ENCODE measurements at places on chromosomes 11 and 22. TPM values are rescaled to one million over a fixed set of nuclear protein-coding genes. Genes with fewer than 3 reads are reported as not detected.
A peak's percentile ranks its signal among the peaks of the same experiment; 100 is the strongest.

Gene MAML2
- 28.0 TPM for total RNA-seq

Gene GPR83
- total RNA-seq = not detected

Gene AP5B1
- total RNA-seq = 19.0 TPM

Gene C11orf91
- 0.75 TPM for total RNA-seq

Gene SYCE3
- total RNA-seq = not detected

Gene CHRNA10
- 1.1 TPM for total RNA-seq

Gene PNPLA3
- total RNA-seq = 3.0 TPM

Gene B3GAT3
- 41.4 TPM for total RNA-seq

Gene SCGB2A2
- not detected for total RNA-seq

Gene SEC14L6
- 0.78 TPM for total RNA-seq

GRCh38 chr11:122398167-122398566 is 257.4 kb upstream of the UBASH3B start:
- DNase-seq = no peak
- no peaks in the 10 kb centered on the region for H3K36me3 ChIP-seq
- H3K4me1 ChIP-seq = no peaks in the 10 kb centered on the region
- no peak overlapping the region for H3K4me3 ChIP-seq
- peaks cover 7% of the 10 kb centered on the region for H3K27me3 ChIP-seq

GRCh38 chr11:46389450-46390330 is 1.9 kb downstream of the CHRM4 start:
- peaks cover 25% of the 10 kb centered on the region for H3K4me1 ChIP-seq
- H3K36me3 ChIP-seq = no peaks in the 10 kb centered on the region
- H3K27me3 ChIP-seq = peaks cover 36% of the 10 kb centered on the region
- peak; percentile 90 for DNase-seq
- H3K4me3 ChIP-seq = peak overlapping the region; percentile 66

DNA sequence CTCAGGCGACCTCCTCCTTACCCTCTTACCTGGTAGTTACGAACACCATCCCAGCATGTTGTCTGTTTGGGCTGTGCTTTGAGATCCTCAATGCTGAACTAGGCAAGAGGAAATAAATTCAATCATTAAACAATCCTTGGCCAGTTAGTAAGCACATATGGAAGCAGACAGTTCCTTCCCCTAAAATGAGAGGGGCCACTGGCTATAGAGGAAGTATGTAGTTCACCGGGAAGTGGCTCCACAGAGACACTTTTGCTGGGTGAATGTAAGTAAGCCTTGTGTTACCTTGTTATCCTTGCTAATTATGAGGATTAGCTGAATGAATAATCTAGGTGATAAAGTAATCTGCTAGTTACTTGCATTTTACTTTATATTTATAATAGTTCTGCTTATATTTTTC is 2.9 kb downstream of the THYN1 start:
- no peak for DNase-seq
- H3K36me3 ChIP-seq = peaks cover 25% of the 10 kb centered on the region
- no peaks in the 10 kb centered on the region for H3K27me3 ChIP-seq
- H3K4me3 ChIP-seq = no peak overlapping the region
- peaks cover 20% of the 10 kb centered on the region for H3K4me1 ChIP-seq

- H3K4me3 ChIP-seq = no peak overlapping the region
- H3K27me3 ChIP-seq = no peaks in the 10 kb centered on the region
- H3K36me3 ChIP-seq = peaks cover 10% of the 10 kb centered on the region
- no peak for DNase-seq
Measured at GRCh38 chr11:12859872-12860657, 149.1 kb upstream of the RASSF10 start.

DNA sequence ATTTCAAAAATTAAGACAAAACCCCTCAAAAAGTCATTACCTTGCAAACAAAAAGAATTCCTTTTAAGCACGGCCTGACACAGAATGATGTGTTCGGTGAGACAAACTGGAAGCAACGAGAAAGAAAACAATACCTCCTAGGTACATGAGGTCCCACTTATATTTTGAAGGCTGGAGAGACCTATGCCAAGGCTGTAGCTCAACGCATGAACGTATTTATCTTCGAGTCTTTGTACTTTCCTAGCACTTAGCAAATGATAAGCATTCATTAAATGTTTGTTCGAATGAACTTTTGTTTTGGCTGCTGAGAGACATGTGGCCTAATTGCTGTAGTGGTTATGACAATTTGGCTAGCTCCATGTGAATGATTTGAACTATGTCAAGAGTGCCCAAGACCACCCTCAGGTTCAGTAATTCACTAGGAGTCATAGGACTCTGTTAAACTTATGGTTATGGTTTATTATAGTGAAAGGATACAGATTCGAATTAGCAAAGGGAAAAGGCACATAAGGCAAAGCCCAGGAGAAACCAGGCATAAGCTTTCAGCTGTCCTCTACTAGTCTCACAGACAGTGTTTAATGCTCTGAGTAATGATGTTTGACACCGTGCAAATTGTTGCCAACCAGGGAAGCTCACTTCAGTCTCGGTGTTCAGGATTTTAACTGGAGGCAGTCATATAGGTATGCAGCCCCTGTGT is 26.0 kb upstream of the HORMAD2 start:
- H3K4me3 ChIP-seq = no peak overlapping the region
- no peak for DNase-seq
- H3K27me3 ChIP-seq = peaks cover 15% of the 10 kb centered on the region

- DNase-seq = no peak
- H3K27ac ChIP-seq = no peak overlapping the region
- no peaks in the 10 kb centered on the region for H3K4me1 ChIP-seq
- no peaks in the 10 kb centered on the region for H3K36me3 ChIP-seq
Measured at GRCh38 chr11:17457396-17458173, 19.1 kb downstream of the ABCC8 start.

- H3K4me1 ChIP-seq = no peaks in the 10 kb centered on the region
- H3K4me3 ChIP-seq = no peak overlapping the region
- peaks cover 20% of the 10 kb centered on the region for H3K27me3 ChIP-seq
- DNase-seq = no peak
- H3K36me3 ChIP-seq = no peaks in the 10 kb centered on the region
Measured at GRCh38 chr11:57202281-57202680, 20.5 kb downstream of the LRRC55 start.

DNA sequence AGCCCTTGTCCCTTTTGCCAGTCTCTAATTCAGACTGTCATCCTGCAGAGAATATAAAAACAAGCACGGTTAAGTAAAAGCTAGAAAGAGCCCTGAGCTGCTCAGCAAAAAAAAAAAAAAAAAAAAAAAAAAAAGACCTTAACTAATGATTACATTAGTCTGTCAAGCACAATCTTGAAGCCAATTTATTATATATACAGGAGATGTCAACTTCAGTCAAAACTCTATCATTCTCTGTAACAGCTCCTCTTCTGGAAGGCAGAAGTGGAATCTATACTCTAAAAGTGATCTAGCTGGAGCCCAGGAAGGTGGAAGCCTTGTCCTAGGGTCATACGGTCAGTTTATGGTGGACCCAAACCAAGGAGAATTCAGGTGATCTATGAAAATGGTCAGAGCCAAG is 55.2 kb upstream of the UBASH3B start:
- peaks cover 1% of the 10 kb centered on the region for H3K4me1 ChIP-seq
- no peak overlapping the region for H3K27ac ChIP-seq
- no peaks in the 10 kb centered on the region for H3K36me3 ChIP-seq
- no peak for DNase-seq

- peaks cover 23% of the 10 kb centered on the region for H3K4me1 ChIP-seq
- no peak overlapping the region for H3K27ac ChIP-seq
- H3K4me3 ChIP-seq = no peak overlapping the region
- no peaks in the 10 kb centered on the region for H3K36me3 ChIP-seq
- H3K27me3 ChIP-seq = no peaks in the 10 kb centered on the region
- no peak for DNase-seq
Measured at GRCh38 chr11:91244912-91245311, 979.7 kb upstream of the FAT3 start.

- peaks cover 5% of the 10 kb centered on the region for H3K27me3 ChIP-seq
- H3K36me3 ChIP-seq = no peaks in the 10 kb centered on the region
- H3K4me3 ChIP-seq = no peak overlapping the region
- peak; percentile 68 for DNase-seq
- no peak overlapping the region for H3K27ac ChIP-seq
Measured at GRCh38 chr11:125950696-125951651, 5.1 kb downstream of the VSIG10L2 start.

DNA sequence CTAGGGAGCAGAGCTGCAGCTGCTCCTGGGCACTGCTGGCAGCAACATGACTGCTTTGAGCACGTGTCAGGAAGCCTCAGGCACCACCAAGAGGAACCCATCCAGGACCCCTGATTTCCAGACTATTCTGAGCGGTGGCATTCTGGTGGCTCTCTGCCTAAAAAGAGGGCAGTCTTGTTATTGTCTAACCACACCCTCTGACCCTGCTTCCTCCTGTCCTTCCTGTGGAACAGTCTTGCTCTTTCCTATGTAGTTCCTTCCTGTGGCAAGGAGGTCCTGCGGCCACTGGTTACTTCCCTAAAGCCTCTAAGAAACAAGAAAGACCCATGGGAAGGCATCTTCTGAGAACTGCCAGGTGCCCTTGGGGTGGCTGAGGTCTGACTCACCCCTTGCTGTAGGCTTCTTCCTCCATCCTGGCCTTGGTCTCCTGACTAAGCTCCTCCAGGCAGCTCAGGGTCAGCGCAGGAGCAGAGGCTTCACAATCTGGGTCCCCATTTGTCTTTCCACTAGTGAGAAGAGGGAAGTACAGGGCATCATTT is 13.1 kb upstream of the LYVE1 start:
- H3K27ac ChIP-seq = no peak overlapping the region
- peaks cover 29% of the 10 kb centered on the region for H3K4me1 ChIP-seq
- peaks cover 26% of the 10 kb centered on the region for H3K36me3 ChIP-seq
- H3K4me3 ChIP-seq = no peak overlapping the region

DNA sequence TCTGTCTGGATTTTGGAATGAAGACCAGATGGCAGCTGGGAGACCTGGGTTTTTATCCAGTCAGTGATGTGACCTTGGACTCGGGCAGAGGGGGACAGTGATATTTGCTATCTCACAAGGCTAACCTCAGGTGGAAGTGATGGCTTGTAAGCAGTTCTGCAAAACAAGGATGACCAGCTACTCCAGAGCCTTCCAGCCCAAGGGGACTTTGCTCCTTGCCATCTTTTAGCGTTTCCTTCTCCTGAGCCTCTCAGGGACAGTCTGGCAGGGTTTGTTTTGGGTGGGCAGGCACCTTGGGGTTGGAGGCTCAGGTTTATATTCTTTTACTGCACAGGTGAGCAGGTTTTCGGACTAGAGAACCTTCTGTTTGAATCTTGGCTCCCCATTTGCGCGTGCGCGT is 9.5 kb upstream of the OSBP2 start:
- H3K4me3 ChIP-seq = no peak overlapping the region
- no peak for DNase-seq
- no peaks in the 10 kb centered on the region for H3K36me3 ChIP-seq
- H3K27me3 ChIP-seq = peaks cover 5% of the 10 kb centered on the region
- no peak overlapping the region for H3K27ac ChIP-seq

DNA sequence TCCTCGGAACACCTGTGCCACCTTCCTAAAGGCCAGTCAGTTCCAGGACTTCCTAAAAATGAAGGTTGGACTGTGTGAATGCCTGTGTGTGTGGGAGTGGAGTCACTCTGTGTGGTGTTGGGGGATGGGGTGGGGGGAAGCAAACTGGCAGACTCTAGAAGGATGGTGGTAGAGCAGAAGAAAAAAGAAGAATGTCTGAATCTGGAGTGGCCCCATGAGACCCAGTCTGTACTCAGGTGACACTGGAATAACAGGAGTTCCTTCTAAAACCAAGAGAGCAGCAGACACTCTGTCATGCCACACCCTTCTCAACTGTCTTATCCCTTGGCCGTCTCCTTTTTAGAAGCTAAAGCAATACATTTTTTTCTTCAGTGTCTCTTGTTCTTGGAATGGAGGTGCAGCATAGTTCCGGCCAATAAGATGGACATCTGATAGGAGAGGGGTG is 82.9 kb downstream of the MAML2 start:
- H3K36me3 ChIP-seq = no peaks in the 10 kb centered on the region
- H3K4me1 ChIP-seq = peaks cover 76% of the 10 kb centered on the region
- H3K4me3 ChIP-seq = no peak overlapping the region
- H3K27ac ChIP-seq = peak overlapping the region; percentile 87
- no peak for DNase-seq

DNA sequence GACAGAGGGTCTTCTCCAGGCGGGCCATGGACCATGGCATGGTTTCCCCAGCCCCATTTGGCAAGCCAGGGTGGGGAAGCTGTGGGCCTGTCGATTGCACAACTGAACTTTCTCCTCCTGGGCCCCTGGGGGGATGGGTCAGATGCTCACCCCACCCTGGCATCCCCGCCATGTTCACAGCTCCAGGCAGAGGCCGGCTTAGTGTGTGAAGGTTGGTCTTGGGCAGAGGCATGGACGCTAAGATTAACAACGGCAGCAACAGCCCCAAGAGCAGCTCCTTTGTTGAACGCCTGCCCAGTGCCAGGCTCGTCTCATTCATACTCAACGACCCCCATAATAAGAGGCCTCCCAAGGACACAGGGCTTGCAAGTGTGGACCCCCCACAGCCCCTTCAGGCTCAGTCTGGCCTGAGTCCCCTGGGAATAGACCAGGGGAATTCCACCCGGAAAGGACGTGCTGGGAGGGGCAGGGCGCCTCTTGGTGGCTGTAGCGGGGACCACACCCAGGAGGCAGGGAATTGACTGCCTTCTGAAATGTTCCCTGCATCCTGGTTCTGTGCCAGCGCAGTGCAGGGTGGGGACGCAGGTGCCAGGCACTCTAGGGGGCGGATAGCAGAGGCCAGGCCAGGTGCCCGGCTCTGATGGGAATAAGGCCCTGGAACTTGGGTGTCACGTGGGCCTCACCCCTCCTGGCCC is 8.3 kb downstream of the TSPO start:
- H3K27ac ChIP-seq = no peak overlapping the region
- peaks cover 19% of the 10 kb centered on the region for H3K4me1 ChIP-seq
- no peak for DNase-seq

DNA sequence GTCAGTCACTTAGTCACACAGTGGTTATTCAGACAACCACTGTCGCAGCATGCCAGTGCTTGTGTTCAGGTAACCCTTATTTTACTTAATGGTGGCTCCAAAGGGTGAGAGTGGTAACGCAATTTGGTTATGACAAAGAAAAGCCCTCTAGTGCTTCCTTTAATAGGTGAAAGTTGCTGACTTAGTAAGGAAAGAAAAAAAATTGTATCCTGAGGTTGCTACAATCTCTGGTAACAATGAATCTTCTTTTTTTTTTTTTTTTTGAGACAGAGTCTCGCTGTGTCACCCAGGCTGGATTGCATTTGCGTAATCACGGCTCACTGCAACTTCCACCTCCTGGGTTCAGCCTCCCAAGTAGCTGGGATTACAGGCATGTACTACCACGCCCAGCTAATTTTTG is 64.5 kb downstream of the C11orf91 start:
- H3K27me3 ChIP-seq = no peaks in the 10 kb centered on the region
- H3K36me3 ChIP-seq = peaks cover 2% of the 10 kb centered on the region
- H3K27ac ChIP-seq = no peak overlapping the region
- H3K4me1 ChIP-seq = peaks cover 9% of the 10 kb centered on the region
